Activated CD4-positive, alpha-beta T cell treated with anti-CD3 and anti-CD28 coated beads for 1 hour (primary cell): ENCODE measurements at places on chromosomes 7 and 10.

DNA sequence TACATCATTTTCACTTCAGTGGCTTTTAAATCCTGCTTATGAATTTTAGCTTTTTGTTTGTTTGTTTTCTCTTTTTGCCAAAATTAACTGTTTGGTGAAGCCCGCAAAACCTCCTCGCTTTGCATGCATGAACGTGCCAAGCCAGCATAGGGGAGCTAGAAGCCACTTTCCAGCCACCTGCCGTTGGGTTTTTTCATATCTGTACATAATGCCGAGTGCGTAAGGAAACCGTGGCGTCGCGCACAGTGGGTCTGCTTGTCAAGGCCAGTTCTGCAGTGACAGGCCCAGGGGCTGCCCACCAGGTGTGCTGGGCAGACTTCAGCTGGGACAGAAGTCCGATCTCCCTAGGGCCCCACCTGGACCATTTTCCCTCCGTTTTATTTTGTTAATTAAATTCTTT lies 41.1 kb downstream of the WIPI2 start:
- DNase-seq: no peak

- no peak for DNase-seq
Measured at GRCh38 chr7:13988731-13989125, 738 bp downstream of the ETV1 start.

- DNase-seq: no peak
Measured at GRCh38 chr7:1081931-1082401, 5.9 kb upstream of the GPER1 start.

DNA sequence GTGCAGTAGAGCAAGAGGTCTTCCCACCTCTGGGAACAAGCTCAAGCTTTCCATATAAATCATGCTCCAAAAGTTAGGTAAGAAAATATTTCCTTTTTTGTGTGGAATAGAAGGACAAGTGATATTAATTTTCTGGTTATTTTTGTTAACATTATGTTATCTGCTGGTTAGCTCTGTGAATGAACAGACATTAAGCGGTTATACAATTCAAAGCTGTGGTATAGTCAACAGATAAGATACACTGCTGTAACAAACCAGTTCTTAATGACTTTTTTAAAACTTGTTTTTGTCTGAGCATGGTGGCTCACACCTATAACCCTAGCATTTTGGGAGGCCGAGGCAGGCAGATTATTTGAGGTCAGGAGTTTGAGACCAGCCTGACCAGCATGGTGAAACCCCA lies 43.0 kb upstream of the PRKAR2B start:
- no peak for DNase-seq

DNA sequence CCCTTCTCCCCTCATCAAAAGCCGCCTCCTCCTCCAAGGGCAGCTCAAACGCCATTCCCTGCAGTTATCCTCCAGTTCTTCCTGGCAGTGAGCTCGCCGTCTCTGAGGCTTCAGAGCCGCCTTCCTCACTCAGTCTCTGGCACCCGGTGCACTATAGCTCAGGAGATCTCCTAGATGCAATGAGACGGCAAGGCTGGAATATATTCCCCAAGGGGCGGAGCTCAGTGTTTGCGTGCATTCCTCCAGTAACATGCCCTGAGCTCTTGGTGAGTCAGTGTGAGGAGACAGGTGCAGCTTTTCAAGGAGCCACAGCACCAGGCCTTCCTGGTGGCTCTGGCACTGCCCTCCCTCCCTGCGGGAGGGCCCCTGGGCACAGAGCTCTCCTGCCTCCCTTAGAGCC lies 512.6 kb upstream of the FOXK1 start:
- no peak for DNase-seq

DNA sequence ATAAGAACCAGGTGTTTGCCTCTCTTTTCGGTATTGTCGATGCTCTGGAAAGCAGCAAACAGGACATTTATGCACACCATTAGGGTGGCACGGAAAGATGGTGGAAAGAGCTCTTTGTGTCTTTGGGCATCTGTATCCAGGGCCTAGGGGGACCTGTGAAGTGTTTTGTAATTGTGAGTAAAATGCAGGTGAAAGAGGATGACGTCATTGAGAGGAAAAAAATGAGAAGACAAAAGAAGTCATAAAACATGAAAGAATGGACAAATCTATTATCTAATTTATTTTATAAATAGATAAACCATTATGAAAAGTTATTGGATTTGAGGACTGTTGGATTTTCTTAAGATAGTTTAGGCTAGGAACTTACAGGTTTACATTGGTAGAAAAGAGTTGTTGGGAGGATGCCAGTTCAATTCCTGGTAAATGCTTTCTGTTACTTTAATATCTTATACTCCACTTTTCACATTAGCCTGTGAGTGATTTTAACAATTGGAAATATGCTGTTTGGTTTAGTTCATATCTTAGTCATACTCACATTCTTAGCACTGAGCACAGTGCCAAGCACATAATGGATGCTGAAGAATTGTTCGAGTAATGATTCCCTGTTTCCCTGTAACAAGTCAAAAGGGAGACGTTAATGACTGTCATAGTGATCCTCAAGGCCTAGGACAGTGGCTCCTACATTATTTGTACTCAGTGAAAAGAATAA lies 62.6 kb downstream of the EXOC4 start:
- DNase-seq: no peak

DNA sequence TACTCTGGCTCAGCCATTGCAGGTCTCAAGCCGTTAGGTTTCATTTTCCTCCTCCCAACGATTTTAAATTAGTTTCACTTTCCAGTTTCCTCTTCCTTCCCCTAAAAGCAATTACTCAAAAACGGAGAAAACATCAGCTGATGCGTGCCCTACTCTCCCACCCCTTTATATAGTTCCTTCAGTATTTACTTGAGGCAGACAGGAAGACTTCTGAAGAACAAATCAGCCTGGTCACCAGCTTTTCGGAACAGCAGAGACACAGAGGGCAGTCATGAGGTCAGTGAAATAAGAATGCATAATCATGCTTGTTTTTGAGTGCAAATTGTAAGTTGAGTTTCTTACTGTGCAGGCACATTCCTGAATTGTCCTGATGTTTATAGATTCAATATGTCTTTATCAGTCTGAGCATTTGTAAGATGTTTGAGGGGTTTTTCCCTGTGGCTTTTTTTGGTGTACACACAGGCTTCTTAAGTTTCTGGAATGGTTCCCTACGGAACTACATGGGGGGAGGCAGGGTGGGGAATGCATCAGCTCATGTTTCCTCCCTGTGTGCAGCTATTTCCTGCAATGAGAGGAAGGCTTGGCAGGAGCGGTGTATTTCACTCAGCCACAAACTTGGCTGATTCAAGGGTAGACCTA lies at the start of gene IFIT3:
TSS of gene IFIT3 (plus strand) at position 195 of the 639 bp plus-strand sequence. CDS start at position 272, 77 bp downstream.
- no peak for DNase-seq

DNA sequence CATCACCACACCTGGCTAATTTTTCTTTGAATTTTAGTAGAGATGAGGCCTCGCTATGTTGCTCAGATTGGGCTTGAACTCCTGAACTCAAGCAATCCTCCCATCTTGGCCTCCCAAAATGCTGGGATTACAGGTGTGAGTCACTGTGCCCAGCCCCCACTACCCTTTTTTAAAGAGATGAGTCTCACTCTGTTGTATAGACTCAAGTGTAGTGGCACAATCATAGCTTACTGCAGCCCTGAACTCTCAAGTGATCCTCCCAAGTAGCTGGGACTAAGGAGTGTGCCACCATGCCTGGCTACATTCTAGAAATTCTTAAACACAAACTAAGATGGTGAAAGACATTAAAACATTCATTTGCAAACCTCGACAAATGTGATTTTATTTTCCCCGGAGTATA lies 12.6 kb downstream of the SYPL1 start:
- DNase-seq: no peak

DNA sequence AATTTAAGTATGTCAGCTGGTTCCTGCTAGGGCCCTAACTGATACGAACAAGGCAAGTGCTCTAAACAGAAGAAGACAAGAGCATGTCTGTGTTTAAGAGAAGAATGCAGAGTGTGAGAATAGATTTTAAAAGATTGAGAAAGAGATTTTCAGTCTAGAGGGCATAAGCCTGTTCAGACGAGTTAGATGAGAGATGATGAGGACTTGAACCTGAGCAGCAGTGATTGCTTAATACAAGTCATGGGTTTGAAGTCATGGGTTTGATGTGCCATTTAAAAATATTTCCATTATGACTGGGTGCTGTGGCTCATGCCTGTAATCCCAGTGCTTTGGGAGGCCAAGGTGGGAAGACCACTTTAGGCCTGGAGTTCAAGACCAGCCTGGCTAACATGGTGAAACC lies 108.9 kb upstream of the PLXDC2 start:
- DNase-seq: no peak
